ENCODE measurements at places on chromosomes 5 and 9.

- no peak for DNase-seq
These were observed 2.6 kb upstream of the SLC6A3 start for GRCh38 chr5:1447671-1448361.

DNA sequence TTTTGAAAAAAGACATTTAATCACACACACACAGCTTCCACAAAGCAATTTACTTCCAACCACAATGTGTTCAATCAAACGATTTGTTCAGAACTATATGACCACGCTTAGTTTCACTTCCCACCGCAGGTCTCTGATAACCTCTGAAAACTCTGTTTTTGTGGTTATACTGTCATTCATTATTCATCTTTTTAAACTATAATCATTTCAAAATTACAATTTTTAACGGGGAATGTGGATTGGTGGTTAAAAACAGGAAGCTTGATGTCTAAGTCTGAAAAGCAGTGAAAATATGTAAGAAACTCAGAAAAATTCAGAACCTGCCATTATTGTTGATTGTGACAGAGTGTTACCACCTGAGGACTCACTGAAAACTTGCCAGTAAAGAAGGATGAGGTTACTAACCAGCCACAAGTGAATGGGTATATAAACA is 12.7 kb upstream of the TMEM174 start:
- no peak for DNase-seq

- no peak for DNase-seq
These were observed 112.4 kb downstream of the SSBP2 start for GRCh38 chr5:81638471-81638870.

DNA sequence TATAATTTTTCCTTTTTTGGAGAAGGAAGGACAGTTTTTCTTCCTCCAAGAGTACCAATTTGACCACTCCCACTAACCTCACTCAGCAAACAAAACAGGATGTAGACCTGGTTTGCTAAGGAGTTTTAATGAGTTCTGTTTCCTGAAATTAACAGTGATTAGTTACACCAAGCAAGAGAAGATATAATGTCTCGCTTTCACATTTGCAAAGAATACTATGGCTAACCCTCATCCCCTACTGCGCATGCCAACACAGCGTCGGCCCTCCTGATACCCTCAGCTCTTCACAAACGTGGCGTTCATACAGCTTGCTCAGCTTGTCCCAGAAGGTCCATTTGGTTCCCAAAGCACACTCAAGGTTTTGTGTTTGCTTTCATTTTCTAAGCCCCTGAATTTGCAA is 41.9 kb upstream of the IPPK start:
- no peak for DNase-seq

DNA sequence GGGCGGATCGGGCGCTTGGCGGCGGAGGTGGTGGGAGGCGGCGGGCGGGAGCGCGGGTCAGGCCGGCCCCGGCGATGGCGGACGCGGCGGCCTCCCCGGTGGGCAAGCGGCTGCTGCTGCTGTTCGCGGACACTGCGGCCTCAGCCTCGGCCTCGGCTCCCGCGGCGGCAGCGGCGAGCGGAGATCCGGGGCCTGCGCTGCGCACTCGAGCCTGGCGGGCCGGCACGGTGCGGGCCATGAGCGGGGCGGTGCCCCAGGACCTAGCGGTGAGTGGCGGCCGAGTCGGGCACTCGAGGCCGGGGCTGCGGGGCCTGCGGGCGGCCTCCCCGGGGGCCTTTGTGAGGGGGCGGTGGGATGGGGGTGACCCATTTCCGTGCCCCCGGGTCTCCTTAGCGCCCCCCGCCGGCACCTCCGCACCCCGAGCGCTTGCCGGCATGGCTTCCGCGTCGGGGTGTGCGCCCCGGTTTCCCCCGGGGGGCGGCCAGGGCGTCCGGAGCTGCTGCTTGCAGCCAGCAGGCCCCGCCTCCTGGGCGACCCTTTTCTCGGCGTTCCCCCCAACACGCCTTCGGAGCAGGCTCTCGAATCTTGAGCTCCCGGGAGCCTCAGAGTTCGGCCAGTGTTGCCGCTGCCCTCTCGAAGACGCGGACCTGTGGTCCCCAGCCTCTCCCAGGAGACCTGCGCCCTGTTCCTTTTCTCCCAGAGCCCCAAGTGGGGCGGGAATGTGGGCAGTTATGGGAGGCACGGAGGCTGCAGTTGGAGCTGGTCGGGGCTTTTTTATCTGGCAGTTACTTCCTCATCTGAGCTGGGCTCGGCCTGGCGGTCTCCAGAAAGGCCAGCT is 456 bp downstream of the KDM3B start:
- DNase-seq, result peak; percentile 74

DNA sequence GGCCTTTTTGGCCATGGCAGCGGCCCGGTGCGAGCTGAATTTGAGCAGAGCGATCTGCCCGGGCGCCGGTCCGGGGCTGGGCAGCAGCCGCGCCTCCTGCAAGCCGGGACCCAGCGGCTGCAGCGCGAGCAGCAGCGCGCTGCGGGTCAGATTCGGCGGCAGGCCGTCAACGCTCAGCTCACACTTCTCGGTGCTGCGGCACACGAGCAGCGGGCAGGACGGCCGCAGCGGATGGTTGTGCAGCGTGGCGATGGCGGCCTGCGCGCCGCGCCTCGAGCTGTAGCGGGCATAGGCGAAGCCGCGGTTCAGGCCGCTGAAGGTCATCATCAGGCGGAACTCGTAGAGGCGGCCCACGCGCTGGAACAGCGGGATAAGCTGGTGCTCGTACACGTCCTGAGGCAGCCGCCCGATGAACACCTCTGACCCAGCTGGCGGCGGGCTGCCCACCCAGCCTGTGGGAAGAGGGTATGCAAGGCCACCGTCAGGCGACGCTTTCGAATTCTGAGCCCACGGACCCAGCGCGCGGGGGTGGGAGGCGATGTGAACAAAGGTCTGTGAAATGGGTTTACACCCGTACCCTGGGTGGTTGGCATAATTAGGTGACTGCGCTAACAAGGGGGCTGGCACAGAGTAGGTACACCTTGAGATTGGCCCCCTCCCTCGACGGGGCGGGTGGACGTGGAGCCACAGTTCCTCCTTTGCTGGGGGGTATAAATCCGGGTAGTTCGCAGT is 755 bp downstream of the DND1 start:
- no peak for DNase-seq

DNA sequence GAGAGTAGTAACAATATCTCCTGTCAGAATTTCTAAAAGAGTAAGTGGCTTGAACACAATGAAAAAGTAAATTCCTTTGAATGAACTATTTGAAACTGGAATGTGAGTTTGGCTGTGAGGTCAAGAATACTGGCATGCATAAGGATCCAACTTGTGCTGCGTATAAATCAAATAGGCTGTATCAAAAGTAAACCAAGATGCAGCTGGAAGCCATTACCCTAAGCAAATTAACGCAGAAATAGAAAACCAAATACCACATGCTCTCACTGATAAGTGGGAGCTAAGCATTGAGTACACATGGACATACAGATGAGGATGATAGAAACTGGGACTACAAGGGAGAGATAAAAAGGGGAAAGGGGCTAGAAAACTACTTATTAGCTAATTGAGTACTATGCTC is 24.0 kb upstream of the SRFBP1 start:
- no peak for DNase-seq

DNA sequence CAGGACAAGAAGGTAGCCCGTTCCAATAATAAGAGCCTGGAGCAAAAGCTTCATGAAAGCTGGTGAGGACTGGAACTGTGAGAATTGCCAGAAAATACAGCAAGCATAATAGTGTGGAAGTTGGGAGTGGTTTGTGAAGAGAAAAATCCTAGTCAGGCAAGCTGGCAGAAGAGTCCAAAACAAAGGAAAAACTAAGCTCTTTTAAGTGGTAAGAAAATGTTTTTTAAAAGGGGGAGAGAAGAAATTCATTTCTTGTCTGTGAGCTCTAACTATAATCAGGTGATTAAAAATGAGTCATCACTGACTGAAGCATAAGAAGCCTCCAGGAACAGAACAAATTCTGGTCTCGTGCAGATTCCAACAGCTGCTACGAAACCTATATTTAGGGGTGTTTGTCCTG is 102.6 kb downstream of the CAAP1 start:
- no peak for DNase-seq

DNA sequence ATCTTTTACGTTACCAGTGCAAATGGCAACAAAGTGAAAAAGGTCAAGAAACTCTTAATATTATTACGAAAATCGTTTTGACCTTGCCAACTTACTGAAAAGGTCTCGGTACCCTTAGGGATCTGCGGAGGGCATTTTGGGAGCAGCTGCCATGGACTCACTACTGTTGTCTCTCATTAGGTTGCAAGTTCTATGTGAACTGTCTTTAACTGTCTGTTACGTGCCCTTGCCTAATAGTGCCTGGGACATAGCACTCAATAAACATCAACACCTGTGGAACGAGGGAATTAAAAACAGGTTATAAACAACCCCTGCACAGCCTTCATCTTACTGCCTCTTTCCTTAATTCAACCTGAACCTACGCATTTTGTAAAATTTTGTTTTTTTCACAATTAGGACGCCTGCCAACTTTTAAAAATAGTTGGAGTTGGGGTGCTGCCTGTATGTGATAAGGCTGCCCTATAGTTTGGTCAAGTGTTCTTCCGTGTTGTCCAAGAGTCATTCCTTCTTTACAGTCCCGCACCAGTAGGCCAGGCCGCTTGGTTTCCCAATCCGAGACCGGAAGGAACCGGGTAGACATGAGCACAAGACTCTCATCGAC is 527 bp upstream of the SREK1 start:
- no peak for DNase-seq

DNA sequence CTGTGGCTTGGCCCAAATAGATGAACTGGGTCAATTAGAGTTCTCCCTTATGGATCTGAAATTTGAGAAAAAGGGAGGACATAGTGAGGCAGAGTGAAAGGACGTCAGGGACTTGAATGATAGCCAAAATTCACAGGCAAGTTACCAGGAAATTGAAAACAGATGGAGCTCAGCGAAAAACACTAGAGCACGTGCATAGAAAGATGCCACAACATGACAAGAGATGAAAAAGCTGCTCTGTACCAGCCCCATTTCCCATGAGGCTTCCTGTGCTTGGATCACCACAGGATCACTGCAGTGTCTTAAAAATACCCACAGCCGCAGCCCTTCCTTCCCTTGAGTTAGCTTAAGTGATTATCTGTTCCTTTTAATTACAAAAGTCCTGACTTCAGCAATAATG is 39.0 kb upstream of the HOMER1 start:
- DNase-seq, result no peak

DNA sequence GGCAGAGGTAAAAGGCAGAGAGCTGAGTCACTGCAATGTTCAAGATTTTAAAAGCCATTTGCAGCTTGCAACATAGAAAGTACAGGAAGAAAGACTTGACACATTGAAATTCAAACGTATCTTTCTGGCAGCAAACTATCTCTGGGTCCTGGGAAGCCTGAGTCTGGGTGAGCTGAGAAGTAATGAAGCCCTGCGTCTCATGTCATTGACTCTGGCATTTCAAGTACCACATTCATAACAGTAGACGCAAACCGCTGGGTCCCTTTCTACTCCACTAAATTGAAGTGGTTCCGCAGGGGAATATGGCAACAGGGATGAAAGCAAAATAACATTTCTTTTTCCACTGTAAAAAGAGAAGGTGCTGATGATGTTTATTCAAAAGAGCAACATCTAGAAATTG is 694.3 kb downstream of the BRINP1 start:
- no peak for DNase-seq

GRCh38 chr5:585556-585955 is 26.6 kb upstream of the CEP72 start:
- DNase-seq, result no peak

- DNase-seq, result no peak
These were observed 26.1 kb upstream of the CAST start for GRCh38 chr5:96636046-96636445.

- DNase-seq, result peak; percentile 58
These were observed 589 bp downstream of the RIC1 start for GRCh38 chr9:5629312-5630080.

- DNase-seq, result no peak
These were observed 72.7 kb upstream of the RGMB start for GRCh38 chr5:98700730-98701129.

- no peak for DNase-seq
These were observed 45.3 kb upstream of the CDK5RAP2 start for GRCh38 chr9:120625222-120625621.

DNA sequence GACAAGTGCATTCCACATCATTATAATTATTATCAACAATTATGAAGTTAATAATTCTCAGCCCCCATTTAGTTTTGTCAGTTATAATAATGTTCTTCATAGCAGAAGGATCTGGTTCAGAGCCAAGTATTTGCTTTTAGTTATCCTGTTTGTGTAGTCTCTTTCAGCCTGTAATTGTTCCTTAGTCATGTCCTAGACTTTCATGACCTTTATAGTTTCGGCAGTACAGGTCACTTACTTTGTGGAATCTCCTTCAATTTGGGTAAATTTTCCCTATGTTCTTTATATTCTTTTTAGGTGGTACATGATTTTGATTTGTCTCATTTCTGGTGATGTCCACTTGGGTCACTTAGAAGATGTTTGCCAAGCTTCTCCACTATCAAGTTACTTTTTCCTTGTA is 34.3 kb downstream of the UBE2R2 start:
- DNase-seq, result no peak

- DNase-seq, result no peak
These were observed 60.1 kb downstream of the GALNT12 start for GRCh38 chr9:98867429-98868168.

DNA sequence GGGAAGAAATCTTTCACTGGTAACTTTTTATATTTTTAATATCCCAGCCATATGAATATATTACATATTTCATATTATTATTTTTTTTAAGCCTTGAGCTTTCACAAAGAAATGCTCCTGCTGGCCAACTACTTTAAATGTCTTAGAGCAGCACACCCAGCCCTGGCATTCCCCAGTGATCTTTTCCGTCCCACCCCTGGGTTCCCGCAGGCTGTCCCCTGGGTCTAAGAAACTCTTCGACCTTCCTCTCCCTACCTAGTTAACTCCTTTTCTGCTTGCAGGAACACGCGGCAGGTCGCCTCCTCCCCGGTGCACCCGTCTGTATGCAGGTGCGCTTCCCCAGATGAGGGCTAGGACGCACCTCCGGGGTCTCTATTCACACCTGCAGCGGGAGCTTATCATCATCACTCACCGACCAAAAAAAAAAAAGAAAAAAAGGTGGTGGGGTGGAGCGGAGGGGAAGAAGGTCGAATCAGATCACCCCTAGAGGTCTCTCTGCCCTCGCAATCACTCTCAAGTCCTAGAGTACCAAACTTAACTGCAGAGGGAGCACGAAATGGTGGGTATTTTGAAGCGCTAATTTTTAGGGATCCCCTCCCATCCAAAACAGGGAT is 696 bp downstream of the ZFP62 start:
- DNase-seq, result peak; percentile 46

DNA sequence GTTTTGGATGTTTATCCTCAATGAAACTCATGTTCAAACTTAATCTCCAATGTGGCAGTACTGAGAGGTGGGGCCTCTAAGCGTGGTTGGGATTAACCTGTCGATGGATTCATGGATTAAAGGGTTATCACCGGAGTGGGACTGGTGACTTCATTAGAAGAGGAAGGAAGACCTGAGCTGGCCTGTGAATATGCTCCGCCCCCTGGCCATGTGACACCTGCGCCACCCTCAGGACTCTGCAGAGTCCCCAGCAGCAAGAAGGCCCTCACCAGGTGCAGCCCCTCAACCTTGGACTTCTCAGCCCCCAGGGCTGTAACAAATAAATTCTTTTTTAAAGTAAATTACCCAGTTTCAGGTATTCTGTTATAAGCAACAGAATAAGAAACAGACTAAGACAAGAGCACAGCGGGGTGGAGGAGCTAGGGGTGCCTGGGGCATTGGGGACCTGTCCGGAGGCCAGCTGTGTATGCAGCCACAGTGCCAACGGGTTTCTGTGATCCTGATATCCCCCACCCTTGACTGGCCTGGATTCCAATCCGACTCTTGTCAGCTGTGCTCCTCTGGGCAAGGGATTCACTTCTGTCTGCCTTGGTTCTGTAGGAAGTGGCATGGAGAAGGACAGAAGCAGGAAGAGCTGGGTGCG is 3.2 kb upstream of the MAPK9 start:
- no peak for DNase-seq

GRCh38 chr5:173714551-173715428 is 98.3 kb upstream of the BOD1 start:
- no peak for DNase-seq

Data from brain (organoid and tissue), 16 donors.